ENCODE measurements at places on chromosomes 1 and 21.

- DNase-seq, result no peak
Observed at GRCh38 chr1:76158126-76158525, 83.6 kb downstream of the ST6GALNAC3 start.

DNA sequence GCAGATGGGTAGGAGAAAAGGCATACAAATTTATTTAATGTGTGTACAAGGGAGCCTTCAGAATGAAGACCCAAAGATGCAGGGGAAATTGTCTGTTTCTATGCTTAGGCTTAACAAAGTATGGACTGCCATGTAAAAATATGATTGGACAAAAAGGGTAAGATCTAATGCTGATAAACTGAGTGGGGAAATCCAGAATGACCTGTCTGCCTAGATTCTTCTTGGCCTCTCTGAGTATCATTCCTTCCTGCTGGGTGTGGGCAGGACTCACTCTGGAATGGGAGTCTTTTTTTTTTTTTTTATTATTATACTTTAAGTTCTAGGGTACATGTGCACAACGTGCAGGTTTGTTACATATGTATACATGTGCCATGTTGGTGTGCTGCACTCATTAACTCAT lies 61.0 kb downstream of the IGSF5 start:
- DNase-seq, result no peak

DNA sequence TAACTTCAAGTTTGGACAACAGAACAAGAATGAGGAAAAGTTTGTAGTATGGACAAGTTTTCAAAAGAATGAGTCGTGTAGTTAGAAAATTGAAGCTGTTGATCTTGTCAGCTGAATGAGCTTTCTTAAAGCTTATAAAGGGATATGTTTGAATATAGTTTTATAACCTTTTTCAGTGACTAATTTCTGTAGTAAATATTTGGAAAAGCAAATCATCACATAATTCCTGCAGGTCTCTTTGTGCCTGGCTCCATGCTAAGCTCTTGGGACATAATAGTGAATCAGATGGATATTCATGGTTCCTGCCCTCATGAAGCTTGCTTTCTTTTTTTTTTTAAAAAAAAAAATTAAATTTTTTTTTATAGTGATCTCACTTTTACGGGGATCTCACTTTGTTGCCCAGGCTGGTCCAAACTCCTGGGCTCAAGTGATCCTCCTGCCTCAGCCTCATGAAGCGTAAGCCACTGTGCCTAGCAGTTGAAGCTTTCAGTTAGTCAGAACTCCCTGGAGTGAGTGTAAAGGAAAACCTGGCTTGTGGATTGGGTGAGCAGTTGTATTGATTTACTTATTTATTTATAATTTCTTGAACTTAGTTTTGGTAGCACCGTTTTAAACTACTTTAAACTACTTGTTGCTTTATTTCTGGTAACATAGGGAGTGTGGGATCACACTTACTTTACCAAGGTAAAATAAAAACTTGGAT lies 15.5 kb downstream of the DYRK1A start:
- DNase-seq, result no peak

DNA sequence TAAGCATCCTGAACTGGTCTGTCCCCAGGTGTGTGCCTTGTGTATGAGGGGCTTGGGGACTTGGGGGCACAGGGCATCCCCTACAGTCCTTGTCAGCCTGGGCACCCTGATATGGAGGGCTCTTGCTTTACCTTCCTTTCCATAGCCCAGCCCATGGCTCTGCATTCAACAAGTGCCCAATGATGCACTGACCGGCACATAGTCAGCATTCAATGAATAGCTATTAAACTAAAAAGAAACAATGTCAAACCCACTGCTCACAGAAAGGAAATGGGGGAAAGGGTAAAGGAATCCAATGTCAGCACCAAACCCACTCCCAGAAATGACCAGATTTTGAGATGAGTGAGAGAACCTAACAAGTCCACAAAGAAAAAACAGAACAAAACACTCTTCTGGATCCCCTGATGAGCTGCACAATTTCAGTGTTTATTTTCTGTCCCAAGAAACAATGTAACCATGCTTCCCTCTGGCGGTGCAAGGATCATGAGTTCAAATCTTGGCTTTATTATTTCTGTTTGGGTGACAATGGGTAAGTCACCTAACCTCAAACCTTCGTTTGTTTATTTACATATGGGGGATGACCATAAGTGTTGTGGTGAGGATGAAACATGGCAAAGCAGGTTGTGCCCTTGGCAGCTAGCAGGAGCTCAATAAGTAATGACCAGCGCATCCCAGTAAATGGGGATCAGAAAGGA lies 22.0 kb downstream of the SYT6 start:
- DNase-seq, result no peak

DNA sequence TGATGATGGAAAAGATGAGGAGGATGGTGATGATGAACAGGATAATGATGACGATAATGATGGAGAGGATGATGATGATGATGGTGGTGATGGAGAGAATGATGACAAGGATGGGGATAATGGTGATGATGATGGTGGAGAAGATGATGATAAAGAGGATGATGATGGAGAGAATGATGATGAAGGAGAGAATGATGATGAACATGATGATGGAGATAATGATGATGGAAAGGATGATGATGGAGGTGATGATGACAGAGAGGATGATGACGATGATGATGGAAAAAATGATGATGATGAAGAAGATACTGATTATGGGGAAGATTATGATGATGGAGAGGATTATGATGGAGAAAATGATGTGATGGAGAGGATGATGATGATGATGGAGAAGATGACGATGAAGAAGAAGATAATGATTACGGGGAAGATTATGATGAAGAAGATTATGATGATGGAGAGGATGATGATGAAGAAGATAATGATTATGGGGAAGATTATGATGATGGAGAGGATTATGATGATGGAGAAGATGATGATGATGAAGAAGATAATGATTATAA lies 204.1 kb downstream of the MATN1 start:
- DNase-seq, result no peak

GRCh38 chr1:101365186-101365585 lies 128.4 kb downstream of the S1PR1 start:
- DNase-seq, result no peak

GRCh38 chr1:116956378-116956777 lies 45.2 kb upstream of the CD101 start:
- DNase-seq, result no peak

- DNase-seq, result no peak
Observed at GRCh38 chr1:153959454-153959853, 1.0 kb upstream of the CRTC2 start.

GRCh38 chr1:74652711-74653139 lies 20.9 kb downstream of the ERICH3 start:
- DNase-seq, result no peak

DNA sequence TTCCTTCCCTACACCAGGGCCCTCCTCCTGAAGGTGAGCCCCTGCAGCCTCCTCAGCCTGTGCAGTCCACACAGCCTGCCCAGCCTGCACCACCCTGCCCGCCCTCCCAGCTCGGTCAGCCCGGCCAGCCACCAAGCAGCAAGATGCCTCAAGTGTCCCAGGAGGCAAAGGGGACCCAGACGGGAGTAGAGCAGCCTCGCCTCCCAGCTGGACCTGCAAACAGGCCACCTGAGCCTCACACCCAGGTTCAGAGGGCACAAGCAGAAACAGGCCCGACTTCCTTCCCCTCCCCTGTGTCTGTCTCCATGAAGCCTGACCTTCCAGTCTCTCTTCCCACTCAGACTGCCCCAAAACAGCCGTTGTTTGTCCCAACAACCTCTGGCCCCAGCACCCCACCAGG lies 38.8 kb downstream of the ZBTB17 start:
- no peak for DNase-seq

- no peak for DNase-seq
Observed at GRCh38 chr1:245990315-245991022, 516.6 kb downstream of the SMYD3 start.

DNA sequence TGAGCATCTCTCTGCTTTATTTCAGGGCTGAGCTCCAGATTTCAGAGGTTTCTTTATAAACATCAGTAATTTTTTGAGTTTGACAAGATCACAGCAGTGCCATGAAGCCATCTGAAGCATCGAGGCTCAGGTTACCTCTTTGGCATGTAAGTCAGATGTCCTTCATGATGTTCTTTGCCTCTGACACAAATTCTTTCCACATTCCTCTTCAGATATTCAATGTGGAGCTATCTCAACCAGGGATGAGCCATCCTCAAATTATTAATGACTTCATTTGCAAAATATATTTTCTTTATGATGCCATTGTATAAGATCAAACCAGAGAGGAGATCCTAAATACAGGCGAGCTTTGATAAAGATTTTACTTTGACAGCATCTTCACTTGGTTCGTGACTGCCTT lies 256.7 kb downstream of the COL11A1 start:
- no peak for DNase-seq

DNA sequence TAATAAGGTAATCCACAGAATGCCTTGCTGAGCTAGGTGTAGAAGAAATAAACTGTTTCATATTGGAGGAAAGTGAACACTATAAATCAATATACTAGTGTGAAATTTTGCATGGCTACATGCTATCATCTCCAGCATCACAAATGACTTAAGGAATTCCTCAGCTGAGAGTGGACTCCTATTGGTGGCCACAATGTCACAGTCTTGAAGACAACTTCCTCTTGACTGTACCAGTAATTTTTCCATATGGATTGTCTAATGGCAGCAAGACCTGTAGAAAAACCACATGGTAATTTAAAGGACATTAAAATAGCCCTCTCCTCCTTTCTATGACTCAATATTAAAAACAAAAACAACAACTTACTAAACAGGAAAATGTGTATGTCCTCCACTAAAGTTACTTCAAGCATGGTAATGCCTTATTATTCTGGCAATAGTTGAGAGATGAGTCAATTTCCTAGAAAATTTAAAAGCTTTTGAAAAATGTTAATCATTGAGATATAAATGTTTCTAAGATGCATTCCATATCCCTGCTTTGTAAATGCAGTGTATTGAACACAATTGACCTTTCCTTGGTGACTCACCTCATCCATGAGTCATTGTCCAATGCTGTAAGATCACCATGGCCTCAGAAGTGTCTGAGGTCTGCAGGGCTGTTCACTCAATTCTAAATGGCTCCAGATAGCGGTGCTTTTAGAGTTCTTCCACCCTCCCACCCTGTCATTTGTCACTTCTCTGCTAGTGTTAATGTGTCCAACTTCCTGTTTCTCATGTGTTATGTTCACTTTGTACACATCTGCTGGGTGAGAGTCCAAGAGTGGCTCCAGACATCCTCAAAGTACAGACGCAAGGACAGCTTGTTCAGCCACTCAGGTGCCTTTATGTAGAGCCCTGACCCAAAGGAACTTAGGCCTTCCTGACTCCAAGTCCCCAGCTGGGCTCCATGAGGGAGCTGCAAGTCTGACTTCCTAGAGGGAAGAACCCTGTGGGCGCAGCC lies 32.8 kb upstream of the DNASE2B start:
- no peak for DNase-seq

DNA sequence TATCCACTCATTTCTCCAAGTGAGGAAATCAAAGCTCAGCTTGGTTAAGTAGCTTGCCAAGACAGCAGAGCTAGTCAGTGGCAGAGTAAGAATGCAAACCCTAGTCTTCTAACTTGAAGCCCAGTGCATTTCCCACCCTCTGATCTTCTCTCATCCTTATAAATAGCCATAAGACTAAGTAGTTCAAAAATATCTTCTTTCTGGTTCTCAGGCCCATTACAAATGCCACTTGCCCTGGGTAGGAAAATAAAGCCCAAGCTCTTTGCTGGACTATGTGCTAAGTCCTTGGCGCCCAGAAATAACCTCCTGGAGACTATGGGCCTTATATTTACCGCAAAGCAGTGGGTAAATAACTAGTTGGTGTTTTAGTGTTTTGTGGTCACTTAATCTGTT lies 505.8 kb downstream of the PLPP3 start:
- DNase-seq, result no peak

DNA sequence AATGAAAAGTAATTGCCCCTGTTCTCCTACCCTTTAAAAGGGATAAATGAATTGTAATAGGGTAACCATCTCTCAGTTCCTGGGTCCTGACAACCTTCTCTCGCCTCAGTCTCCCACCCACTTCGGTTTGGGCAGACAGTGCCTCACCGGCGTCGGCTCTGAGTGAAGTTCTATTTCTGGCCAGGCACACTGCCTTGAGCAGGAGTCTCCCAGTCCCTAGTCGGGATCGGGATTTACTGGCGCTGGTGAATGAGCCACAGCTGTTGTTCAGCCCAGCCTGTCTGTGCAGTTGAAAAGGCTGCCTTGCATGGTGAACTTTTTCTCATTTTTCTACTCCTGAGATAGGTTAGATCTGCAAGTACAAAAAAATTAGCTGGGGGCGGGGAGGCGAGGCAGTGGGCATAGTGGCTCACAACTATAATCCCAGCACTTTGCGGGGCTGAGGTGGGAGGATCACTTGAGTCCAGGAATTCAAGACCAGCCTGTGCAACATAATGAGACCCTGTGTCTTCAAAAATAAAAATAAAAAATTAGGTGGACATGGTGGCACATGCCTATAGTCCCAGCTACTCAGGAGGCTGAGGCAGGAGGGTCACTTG lies 7.4 kb downstream of the PLEKHM2 start:
- no peak for DNase-seq

DNA sequence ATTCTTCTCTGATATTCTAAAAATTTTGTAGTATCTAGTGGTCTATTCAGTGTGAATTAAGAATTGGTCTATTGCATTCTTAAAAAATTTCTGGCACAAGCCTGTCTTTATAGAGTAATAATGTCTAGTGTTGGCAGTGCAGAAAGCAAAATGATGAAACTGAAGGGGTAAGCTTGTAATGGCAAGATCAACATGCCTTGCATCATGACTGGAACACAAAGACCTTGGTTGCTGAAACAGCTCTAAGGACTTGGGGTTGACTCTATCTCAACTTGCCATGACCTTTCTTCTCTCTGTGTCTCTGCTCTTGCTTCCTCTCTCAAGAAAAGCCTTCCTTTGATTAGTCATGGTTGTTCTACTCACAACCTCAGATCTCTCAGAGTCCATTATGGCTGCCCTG lies 46.8 kb upstream of the PROX1 start:
- no peak for DNase-seq

DNA sequence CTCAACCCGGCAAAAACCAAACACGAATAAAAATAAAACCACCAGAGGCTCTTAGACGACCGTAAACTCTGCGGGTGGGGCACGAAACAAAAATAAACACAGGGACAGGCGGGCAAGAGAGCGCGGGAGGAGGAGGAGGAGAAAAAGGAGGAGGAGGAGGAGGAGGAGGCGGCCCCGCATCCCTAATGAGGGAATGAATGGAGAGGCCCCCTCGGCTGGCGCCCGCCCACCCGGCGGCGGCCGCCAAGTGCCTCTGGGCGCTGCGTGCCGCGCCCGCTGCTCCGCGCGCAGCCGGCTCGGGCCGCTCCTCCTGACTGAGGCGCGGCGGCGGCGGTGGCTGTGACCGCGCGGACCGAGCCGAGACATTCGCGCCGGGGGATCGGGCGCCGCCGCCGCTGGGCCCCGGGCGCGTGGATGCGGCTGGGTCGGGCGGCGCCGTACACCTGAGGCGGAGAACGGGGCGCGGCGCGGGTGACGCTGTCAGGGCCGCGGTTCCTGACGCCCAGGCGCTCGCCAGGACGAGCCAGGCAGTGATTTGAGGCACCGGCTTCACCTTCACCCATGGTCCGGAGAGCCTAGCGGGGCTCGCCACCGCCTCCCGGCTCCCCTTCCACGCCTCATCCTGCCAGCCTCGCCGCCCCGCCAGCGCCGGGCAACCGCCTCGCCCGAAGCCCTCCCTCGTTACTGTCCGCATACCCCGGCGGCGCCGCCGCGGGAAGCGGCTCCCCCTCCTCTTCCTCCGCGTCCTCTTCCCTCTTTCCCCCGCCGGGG lies at the start of gene MARK1:
Gene MARK1 (plus strand): TSS at position 229 of the 771 bp plus-strand sequence. CDS start 687 bp downstream, outside the sequence.
- peak; percentile 58 for DNase-seq

All from neuronal stem cell (in vitro differentiated cells).